ENCODE measurements at places on chromosomes 4 and X. TPM values are rescaled to one million over a fixed set of nuclear protein-coding genes. Genes with fewer than 3 reads are reported as not detected.
A peak's percentile ranks its signal among the peaks of the same experiment; 100 is the strongest.

- H3K27ac ChIP-seq, result no peak overlapping the region
- H3K4me3 ChIP-seq, result no peak overlapping the region
- no peak for DNase-seq
- no peaks in the 10 kb centered on the region for H3K27me3 ChIP-seq
- H3K36me3 ChIP-seq, result no peaks in the 10 kb centered on the region
Observed at GRCh38 chr4:44544158-44544557, 95.5 kb upstream of the KCTD8 start.

DNA sequence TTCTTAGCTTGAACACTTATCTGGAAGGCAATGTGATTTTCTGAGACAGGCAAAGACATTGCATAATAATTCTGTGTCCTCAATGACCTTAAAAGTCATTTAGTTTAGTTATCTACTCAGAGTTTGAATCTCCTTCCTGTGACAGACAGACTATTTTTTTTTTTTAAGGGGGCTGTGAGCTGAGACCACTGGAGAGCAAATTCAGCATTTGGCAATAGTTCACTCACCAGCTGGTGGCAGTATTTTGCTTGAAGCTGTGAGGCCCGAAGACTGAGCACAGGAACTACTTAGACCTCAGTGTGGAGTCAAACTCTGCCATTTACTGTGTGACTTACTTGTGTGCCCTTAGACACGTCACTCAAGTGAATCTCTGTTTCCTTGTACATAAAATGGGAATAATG is 22.9 kb upstream of the CPE start:
- no peaks in the 10 kb centered on the region for H3K4me1 ChIP-seq
- H3K27ac ChIP-seq, result no peak overlapping the region
- no peaks in the 10 kb centered on the region for H3K27me3 ChIP-seq
- no peak for DNase-seq
- H3K36me3 ChIP-seq, result no peaks in the 10 kb centered on the region
- H3K4me3 ChIP-seq, result no peak overlapping the region

Gene ARHGAP36
- total RNA-seq, result not detected

- H3K36me3 ChIP-seq, result no peaks in the 10 kb centered on the region
- H3K4me1 ChIP-seq, result peaks cover 9% of the 10 kb centered on the region
- H3K4me3 ChIP-seq, result peak within 1 kb of the TSS; percentile 67
- peak; percentile 78 for DNase-seq
- H3K27me3 ChIP-seq, result no peaks in the 10 kb centered on the region
Observed at GRCh38 chr4:139556071-139556723, at the start of gene SETD7. Gene SETD7, minus strand, starts transcription at chr4:139556219. Its CDS starts 82 bp downstream, at chr4:139556137.

DNA sequence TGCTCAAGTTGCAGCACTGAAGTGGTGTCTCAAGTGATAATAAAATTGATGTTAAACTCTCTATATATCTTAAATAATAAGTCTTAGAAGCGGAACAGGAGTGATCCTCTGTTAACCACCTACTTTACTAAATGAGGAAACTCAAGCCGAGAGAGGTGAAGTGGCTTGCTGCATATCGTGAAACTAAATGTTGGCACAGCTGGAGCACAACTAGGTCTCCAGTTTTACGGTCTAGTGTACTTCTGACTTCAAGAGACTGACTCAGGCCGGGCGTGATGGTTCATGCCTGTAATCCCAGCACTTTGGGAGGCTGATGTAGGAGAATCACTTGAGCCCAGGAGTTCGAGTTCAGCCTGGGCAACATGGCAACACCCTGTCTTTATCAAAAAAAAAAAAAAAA is 35.5 kb upstream of the PLS3 start:
- H3K27ac ChIP-seq, result no peak overlapping the region
- H3K27me3 ChIP-seq, result no peaks in the 10 kb centered on the region
- no peaks in the 10 kb centered on the region for H3K36me3 ChIP-seq
- no peaks in the 10 kb centered on the region for H3K4me1 ChIP-seq
- DNase-seq, result no peak

GRCh38 chr4:158025131-158025530 is 147.7 kb downstream of the GASK1B start:
- no peaks in the 10 kb centered on the region for H3K27me3 ChIP-seq
- H3K27ac ChIP-seq, result no peak overlapping the region
- H3K4me1 ChIP-seq, result peaks cover 11% of the 10 kb centered on the region
- no peak for DNase-seq

- no peaks in the 10 kb centered on the region for H3K36me3 ChIP-seq
- H3K4me3 ChIP-seq, result no peak overlapping the region
- no peak overlapping the region for H3K27ac ChIP-seq
- no peaks in the 10 kb centered on the region for H3K4me1 ChIP-seq
Observed at GRCh38 chr4:20395160-20395773, 143.6 kb downstream of the SLIT2 start.

Gene SPANXA2
- not detected for total RNA-seq

Gene GAB3
- not detected for total RNA-seq

- H3K27me3 ChIP-seq, result no peaks in the 10 kb centered on the region
- H3K4me3 ChIP-seq, result no peak overlapping the region
- H3K36me3 ChIP-seq, result no peaks in the 10 kb centered on the region
- H3K27ac ChIP-seq, result no peak overlapping the region
- H3K4me1 ChIP-seq, result no peaks in the 10 kb centered on the region
Observed at GRCh38 chrX:151695583-151696340, 504 bp downstream of the PRRG3 start.

DNA sequence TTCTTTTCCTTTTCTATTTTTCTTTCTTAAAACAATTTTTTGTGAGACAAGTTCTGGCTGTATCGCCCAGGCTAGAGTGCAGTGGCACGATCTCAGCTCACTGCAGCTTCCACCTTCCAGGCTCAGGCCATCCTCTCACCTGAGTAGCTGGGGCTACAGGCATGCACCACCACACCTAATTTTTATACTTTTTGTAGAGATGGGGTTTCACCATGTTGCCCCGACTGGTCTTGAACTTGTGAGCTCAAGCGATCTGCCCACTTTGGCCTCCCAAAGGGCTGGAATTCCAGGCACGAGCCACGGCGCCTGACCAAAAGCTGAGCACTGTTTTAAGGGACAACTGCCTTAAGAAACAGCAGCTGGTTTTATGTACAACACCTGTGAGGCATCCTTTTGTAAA is 9.3 kb upstream of the NAT8L start:
- H3K36me3 ChIP-seq, result no peaks in the 10 kb centered on the region
- no peak overlapping the region for H3K4me3 ChIP-seq
- H3K27ac ChIP-seq, result no peak overlapping the region

All from Caco-2 (cell line).